ENCODE measurements at places on chromosomes 6 and 20.

DNA sequence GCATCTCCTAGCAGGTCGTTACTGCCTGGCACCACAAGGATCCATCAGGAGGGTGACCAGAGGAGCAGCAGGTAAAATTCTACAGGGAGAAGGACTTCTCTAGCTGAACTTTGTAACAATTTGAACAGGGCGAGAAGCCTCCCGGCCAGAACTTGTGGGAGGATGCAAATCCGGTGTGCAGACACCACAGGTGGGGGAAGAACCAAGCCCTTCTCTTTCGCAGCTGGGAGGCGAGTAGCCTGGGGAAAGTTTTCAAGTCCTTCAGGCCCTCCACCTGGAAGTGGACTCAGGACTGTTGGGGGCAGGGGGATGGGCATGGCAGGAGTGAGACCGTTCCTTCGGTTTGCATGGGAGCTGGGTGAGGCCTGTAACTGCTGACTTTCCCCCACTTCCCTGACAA is 42.7 kb upstream of the FAM210B start:
- no peak for DNase-seq

DNA sequence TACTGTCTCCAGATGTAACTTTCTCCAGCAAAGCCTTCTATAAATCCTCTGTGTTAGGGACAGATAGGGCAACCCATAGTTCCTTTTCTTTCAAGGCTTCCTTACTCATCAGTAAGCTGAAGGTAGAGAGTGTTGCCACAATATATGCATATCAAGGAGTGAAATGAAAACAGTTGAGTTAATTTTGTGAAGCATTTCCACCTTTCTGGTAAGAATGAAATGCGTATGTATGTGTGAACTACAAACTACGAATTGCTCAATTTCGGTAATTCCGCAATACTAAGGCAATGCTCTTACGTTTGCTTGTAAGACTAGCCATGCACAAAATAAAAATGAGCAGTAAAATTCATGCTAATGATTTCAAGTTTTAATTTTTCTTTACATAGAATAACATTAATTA is 61.2 kb upstream of the HBS1L start:
- DNase-seq = no peak

- DNase-seq = peak; percentile 60
Measured at GRCh38 chr6:134822920-134823709, 126.8 kb downstream of the ALDH8A1 start.

DNA sequence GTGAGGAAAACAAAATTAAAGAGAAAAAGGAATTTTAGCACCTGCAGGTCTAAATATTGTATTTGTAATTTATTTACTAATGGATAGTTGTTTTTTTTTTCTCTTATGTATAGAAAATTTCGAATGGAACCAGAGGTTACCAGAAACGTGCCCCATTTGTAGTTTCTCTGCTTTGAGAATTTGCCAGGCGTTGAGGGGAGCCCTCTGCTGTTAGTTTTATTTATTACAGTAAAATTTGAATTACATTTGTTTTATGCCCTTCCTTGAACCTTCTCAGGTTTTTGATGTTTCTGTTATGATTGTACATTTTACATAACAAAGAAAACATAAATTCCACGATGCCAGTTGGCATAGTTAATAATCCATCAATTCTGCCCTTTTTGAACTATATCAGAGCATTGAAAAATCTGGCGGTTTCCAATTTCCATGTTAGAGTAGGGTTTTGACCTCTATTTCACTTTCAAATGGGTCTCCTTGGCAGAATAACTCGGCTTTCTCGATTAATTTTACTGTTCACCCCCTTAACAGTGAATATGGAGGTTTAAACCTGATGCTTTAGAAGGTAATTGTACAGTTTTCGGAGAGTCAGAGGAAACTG is 35.1 kb upstream of the RFPL4B start:
- DNase-seq = peak; percentile 28

DNA sequence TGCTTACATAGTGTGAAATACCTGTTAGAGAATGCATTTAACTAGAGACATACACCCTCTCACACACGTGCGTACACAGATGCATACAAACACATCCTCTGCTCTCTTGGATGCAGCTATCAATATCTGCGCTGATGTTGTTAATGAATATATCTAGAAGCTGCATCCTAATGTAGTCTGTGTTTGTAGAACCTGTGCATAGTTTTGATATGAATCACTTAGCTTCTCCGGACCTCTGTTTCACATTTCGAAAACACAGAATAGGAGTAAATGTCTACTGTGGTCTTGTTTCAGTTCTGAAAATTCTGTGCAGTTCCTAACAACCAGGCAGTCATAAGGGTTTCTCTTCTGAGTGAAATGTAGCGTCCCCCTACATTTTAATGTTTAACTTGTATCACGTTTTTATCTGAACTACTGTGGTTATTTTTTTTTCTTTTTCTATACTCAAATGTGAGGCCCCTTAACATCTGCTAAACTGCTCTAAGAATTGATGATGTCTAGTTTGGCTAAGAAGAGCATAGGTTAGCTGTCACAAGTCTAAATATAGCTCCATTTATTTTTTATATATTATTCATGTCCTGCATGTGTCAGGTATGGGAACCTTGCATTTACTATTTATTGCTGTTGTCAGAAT is 254.5 kb downstream of the TMEM242 start:
- no peak for DNase-seq

DNA sequence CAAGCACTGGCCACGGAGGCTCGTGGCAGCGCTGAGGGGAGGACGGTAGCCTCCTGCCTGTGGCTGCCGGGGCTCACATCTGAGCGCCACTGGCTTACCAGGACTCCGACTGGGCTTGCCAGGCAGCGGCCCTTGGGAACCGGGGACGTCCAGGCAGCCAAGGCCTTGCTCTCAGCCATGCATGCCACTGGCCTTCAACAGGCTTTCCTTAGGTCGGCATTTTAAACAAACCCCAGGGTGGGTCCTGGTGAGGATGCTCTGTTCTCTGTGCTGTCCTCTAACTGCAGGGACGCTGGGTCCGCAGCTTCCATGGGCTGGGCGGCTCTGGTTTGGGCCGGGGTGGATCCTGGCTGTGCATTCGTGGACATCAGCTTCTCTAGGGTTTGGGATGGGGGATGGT is 59.1 kb upstream of the BHLHE23 start:
- DNase-seq = no peak

DNA sequence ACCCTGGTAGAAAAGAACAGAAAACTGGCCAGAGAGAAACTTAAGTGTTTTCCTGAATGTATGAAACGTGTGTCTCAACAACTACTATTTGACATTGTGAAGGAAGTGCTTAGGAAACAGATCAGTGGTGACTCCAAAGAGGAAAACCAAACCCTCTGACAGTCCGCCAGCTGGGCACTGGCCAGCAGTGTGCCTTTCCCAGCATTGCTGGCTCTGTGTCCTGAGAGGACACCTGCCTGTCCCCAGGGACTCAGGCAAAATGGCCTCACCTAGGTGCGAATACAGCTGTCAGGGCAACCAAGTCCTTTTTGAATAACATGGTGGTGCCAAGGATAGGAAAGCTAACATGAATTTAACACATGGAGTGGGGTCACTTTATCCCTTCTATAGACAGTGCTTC is 72.5 kb downstream of the NDUFAF5 start:
- no peak for DNase-seq

- no peak for DNase-seq
Measured at GRCh38 chr20:52975803-52976531, 3.8 kb downstream of the TSHZ2 start.

DNA sequence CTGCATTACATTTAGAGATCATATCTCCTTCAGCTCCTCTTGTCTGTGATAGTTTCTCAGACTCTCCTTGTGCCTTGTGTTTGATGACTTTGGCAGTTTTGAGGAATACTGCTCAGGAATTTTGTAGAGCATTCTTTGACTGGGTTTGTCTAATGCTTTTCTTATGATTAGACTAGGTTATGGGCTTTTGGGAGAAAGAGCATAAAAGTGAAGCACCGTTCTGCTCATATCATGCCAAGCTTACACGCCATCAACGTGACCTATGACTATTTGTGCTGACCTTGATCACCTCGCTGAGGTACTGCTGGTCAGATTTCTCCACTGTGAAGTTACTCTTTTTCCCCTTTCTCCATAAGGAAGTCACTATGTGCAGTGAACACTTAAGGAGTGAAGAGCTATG is 256.0 kb downstream of the LY86 start:
- DNase-seq = no peak

- no peak for DNase-seq
Measured at GRCh38 chr20:63280929-63281545, 8.4 kb downstream of the ARFGAP1 start.

DNA sequence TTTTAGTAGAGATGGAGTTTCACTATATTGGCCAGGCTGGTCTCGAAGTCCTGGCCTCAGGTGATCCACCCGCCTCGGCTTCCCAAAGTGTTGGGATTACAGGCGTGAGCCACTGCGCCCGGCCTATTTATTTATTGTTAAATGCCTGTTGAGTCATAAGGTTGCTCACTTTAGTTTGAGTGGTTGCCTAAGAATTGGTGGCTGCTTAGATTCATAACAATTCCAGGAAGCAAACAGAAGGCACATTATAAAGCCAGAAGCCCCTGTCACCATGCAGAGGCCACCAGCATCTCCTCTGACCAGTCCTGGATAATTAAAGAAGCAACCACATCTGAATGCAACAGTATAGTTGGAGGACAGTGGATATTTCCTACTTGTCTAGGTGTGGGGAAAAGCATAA is 24.0 kb upstream of the ARMH2 start:
- DNase-seq = no peak

DNA sequence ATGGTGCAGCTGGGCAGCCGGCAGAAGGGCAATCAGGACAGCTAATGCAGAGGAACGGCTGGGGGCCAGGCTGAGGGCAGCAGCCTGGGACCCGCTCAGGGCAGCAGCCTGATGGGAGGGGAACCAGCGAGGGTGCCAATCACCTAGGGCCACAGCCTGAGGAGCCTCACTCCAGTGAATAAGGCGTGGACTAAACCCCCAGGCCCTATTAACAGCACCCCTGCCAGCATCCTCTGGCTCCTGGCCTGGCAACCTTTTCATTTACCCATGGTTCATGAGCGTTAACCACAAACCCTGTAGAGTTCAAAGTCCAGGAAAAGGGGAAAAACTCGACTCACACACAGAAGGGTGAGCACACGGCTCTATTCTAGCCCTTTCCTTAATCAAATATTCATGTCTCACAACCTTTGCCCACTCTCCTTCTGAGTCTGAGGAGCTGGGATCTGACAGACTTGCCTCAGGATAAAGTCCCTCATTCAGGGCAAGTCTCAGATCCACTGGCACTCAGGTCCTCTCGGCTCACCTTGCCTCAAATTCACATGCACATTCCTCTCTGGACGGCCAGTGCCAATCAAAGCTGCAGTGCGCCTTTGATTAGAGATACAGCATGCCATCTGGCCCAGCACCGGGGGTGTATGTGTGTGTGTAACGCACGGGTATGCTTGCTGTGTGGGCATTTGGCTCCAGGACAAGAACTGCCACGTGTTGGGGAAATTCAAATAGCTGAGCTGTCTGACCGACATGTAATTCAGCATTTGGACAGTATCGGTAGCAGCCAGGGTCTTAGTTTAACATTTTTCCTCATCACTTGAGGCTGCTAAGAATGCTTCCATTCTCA is 86.9 kb upstream of the TRAF3IP2 start:
- DNase-seq = no peak

DNA sequence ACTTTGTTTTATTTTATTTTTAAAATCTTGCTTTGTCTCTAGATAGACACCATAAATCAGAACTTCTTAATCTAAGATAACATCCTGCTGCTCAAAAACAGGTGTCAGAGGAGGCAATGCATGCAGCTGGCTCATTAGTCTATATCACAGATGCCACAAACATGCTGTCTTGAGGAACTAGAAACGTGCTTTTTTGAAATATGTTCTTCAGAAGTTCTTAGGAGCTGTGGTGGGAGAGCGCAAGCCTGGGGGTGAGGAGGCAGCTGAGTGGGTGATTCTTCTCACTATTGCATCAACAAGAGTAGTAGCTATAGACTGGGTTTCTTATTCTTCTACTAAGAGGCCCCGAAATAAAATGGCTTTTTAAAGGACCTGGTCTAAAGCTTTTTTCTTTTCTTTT is 23.4 kb downstream of the IL22RA2 start:
- DNase-seq = no peak

- DNase-seq = no peak
Measured at GRCh38 chr6:129469070-129469662, 240.8 kb downstream of the ARHGAP18 start.

DNA sequence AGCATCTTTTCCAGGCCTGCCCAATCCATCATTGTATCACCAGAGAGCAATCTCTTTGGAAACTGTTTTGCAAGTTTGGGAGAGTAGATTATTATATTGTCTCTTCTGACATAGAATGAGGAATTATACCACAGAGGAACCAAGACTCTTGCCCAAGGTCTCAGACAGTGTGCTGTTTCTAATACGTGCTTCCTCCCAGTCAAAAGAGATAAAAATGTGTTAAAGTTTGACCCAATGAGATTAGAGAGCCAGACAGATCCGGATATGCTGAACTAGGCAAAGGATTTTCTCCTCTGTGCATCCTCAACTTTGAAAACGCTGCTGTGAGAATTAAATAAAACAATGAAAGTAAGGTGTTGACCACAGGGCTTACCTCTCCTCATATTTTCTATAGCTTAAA is 18.6 kb upstream of the NT5E start:
- no peak for DNase-seq

GRCh38 chr6:53236241-53236640 is 87.6 kb upstream of the GCM1 start:
- no peak for DNase-seq

DNA sequence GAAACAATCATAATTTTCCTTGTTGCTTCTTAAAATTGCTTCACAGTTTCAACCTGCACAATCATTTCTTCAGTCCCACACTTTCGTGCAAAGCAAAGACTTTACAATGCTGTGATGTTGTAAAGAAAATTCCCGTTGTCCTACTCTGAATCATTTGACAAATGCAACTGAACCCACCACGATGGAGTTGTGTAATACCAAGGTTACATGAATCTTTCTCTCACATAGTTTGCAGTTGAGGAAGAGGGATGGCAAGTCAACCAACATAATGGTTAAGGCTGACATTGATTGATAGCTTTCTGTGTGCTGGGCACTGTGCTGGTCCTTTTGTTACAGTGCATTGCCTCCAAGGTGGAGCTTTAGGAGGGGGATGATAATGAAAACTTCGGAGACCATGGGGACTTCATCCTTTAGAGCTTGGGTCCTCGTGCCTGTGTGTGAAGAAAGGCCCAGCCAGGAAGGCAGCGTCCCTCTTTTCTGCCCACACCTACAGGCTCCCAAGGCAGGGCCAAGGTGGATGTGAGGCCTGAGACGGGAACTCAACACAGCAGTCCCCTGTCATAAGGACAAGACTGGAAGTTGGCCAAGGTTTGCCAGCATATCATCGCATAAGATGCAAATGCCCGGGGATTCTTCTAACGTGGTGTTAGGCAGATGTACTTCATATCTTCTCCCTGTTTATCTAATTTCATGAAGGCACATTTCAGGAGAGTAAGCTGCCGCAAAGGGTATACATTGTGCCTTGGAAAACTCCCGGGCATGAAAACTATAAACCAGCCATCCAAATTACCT is 96.9 kb downstream of the LY86 start:
- DNase-seq = no peak

GRCh38 chr6:121439926-121440325 is 4.5 kb downstream of the GJA1 start:
- DNase-seq = no peak

GRCh38 chr6:46174904-46175303 is 4.1 kb upstream of the ENPP5 start:
- DNase-seq = peak; percentile 29

Measured in CD4-positive, alpha-beta T cell treated with Interleukin-21 for 1 hour (primary cell).